Breast epithelium (tissue), 4 donors: ENCODE measurements at places on chromosomes 12 and 14.

DNA sequence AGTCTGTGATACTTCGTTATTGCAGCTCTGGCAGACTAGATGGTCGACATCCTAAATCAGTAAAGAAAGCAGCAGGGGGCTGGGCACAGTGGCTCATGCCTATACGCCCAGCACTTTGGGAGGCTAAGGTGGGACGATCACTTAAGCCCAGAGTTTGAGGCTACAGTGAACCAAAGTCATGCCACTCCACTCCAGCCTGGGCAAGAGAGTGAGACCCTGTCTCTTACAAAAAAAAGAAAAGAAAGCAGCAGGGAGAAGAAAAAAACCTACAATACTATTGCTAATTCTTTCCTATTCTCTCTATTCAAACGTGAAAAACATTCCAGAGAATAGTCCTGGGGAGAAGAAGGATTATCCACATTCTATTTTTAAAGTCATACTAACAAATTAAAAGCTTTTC, 79.5 kb downstream of the DCAF5 start:
- no peak for DNase-seq

DNA sequence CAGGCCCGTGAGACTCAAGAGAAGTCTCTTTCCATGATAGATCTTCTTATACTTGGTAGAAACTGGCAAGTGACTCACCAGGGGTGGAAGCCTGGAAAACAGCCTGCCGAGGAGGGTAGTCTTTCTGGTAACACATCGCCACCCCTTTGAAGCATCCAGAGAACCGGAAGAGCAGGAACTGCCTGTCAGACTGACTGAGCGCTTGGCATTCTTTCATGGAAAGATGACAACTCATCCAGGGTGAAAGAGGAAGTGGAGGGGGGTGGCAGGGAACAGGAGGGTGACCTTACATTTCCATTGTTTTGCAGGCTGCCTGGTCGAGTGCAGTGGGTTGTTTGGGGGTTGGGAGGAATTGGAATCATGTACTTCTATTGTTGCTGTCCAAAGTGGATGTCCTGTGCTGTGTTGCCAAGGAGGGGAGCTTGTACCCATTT, 34.5 kb downstream of the PRKCH start:
- DNase-seq, result peak; percentile 83

- DNase-seq, result no peak
These were observed 188.3 kb upstream of the BCL2L14 start for GRCh38 chr12:11882301-11883019.

DNA sequence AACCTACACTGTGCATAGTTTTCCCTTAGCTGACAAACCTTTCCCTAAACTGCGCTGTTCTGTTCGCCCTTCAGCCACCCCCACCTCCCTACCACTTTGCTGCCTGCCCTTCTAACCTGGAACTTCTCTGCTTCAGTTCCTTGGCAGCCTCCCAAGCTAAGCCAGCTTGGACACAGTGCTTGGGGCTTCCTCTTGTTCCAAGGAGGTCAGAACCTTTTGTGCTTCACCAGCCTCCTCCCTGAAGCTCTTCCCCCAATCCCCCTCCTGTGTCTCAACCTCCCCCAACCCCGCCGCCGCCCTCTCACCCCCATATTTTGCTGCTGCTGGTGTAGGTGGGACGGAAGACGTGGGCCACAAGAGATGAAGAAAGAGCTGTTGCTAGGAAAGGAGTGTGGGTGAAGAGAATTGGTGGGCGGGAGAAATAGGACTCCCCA, 8.1 kb upstream of the RIC8B start:
- DNase-seq, result no peak

GRCh38 chr14:101761881-101762529, 496 bp downstream of the PPP2R5C start:
- peak; percentile 29 for DNase-seq

DNA sequence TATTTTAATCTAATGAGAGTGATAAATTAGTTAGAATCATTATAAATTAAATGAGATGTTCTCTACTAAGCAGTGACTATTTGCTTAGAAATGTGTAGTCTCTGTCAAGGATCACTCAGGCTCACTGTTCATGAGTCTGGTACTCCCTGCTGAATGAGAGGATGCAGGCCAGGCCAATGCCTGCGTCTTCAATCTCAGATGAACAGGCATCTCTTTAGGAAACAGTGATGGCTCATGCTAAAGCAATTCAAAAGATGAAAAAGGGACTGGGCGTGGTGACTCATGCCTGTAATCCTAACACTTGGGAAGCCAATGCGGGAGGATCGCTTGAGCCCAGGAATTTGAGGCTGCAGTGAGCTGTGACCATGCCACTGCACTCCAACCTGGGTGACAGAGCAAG, 106.8 kb downstream of the ZFC3H1 start:
- DNase-seq, result no peak

- no peak for DNase-seq
These were observed 53.7 kb downstream of the CCNK start for GRCh38 chr14:99534863-99535262.

DNA sequence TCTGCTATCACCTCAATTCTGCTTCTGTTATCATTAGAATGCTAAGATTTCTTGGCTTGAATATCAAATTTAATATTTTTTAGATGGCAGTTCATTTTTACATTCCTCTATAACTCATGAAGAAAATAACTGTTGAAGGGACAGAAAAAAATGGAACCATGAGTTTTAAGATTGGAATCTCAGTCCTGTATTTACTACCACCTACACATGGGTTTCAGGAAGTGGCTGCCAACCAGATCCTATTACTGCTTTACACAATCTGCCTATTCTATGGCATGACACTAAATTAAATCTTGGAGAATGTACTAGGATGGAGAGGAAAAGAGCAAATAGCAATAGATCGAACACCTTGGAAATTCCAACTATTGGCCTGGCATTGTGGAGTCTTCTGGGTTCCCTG, 140.8 kb downstream of the DUSP6 start:
- DNase-seq, result no peak

GRCh38 chr14:104289507-104289906, 151.1 kb downstream of the KIF26A start:
- DNase-seq, result no peak

DNA sequence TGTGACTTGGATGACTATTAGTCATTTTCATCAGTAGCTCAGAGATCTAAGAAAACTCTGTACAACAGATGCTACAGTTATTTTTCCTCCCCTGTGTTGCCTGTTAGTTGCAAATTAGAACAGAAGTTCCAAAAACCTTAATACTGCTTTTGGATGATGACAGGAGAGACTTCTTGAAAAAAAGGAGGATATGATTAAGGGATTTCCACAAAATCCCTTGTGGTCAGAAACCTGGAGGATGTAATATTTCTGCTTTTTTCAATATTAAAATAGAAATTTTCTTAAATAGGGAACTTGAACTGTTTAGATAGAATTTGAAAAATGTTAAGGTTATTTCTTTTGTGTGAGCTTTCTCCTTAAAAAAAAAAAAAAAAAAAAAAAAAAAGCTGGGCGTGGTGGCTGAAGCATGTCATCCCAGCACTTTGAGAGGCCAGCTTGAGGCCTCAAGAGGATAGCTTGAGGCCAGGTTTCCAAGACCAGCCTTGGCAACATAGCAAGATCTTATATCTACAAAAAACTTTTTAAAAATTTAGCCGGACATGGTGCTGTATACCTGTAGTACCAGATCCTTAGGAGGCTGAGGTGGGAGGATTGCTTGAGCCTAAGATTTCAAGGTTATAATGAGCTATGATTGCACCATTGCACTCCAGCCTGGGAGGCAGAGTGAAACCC, 14.1 kb downstream of the CMAS start:
- no peak for DNase-seq

- no peak for DNase-seq
These were observed 19.6 kb upstream of the C12orf42 start for GRCh38 chr12:103515341-103515740.

DNA sequence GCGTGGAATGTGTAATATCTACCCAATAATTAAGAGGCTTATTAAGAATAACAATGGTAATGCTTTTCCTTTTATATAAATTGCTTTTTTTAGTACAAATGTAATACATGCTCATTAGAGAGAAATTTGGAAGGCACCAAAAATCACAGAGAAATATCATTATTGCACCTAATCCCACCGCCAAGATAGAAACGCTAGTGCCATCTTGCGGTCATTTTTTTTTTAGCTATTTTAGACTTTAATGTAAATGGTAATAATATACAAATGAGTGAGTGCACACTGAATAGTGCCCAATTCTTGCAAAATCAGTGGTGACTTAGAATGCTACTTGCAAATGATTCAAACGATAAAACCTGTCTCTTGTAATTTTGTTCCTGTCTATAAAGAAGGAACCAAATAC, 576.8 kb upstream of the TMEM132C start:
- DNase-seq, result no peak

DNA sequence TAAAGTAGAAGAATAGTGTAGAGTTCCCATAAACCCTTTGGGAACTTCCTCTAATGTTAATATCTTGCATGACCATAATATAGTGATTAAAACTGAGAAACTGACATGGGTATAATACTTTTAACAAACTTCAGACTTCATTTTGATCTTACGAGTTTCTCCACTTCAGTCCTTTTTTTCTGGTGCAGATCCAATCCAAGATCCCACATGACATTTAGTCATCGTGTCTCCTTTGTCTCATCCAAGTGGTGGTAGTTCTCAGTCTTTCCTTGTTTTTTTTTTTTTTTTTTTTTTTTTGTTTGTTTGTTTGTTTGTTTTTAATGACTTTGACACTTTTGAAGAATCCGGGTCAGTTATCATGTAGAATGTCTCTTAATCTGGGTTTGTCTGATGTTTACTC, 179.2 kb downstream of the CACNA1C start:
- no peak for DNase-seq

- DNase-seq, result no peak
These were observed 367.4 kb upstream of the TBX3 start for GRCh38 chr12:115051378-115051777.

DNA sequence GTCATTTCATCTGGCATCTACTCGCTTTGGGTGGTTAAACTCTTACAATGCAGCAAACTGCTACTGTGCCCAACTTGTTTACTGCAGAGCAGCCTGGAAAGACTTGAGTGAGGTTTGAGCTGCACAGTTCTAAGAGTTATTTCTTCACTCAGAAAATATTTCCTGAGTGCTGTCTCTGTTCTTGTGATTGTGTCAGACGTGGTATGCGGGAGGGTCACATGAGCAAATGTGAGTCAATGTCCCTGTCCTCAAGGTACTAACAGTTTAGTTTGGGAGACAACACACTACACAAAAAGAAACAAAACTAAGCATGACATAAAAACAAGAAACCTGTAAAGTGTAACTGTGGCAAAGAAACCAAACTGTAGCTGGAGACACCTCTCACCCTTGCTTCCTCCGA, 32.4 kb downstream of the FLVCR2 start:
- no peak for DNase-seq

GRCh38 chr14:81710232-81710845, 176.7 kb upstream of the SEL1L start:
- no peak for DNase-seq

DNA sequence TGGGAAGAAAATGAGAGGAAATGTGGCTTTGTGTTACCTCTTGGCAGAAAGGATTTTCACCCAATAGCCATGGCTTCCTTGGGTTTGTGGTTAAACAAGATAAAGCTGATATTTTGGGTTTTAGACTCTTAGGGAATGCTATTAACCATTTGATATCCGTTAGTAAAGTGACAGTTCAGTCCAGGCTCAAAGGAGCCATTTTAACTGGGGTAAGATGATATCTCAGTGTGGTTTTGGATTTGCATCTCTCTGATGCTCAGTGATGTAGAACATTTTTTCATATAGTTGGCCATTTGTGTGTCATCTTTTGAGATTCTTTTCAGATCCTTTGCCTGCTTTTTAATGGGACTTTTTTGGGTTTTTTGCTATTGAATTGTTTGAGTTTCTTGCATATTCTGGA, 30.1 kb downstream of the IFT43 start:
- DNase-seq, result no peak

DNA sequence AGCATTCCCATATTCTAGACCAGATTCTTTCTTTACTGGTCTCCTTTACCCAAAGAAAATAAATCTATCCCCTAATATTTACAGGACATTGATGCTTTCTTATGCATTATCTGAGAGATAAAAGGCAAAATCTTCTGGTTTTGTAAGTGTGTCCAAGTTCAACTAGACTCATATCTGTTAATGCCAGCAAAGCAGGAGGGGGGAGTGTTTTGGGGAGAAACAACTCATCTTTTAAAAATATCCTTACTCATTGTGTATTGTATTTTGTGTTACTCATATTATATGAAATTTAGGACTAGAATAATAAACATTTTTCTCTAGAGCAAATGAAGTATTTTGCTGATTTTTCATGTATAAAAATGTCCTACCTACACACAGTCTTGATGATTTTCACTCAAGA, 54.8 kb downstream of the SAMD4A start:
- DNase-seq, result no peak

GRCh38 chr12:118046430-118046829, 14.5 kb downstream of the WSB2 start:
- DNase-seq, result no peak

- no peak for DNase-seq
These were observed 38.5 kb downstream of the EP400 start for GRCh38 chr12:131988054-131988796.

GRCh38 chr14:99862136-99862535, 68.9 kb downstream of the EML1 start:
- no peak for DNase-seq

DNA sequence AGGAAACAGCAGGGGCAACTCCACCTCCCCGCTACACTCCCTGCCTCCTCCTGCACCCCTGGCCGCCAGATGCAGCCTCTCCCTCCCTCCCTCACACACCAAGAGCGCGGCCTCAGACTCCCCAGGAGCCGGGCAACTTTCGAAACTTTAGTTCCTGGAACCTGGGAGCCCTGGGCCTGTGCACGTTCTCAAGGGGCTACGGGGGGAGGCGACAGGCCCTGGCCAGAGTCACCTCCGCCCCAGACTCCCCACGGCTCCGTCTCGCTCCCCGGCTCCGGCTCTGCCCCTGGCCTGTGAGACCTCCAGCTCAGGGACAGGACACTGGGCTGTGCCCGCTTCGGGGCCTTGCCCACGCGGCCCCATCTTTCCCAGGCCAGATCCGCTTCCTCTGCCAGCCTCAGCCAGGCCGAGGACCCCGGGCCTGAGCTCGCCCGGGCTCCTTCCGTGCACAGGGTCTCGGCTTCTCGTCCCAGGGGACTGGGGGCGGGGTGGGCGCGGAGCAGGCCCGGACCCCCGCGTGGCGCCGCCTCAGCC, 5.5 kb downstream of the AMN start:
- DNase-seq, result no peak

GRCh38 chr12:66194122-66194521, 5.1 kb downstream of the IRAK3 start:
- no peak for DNase-seq

- DNase-seq, result no peak
These were observed 94.2 kb upstream of the FGD4 start for GRCh38 chr12:32305163-32305562.
